ENCODE measurements at places on chromosomes 5 and 9. TPM values are rescaled to one million over a fixed set of nuclear protein-coding genes. Genes with fewer than 3 reads are reported as not detected.

PCDHA1 gene
- polyA plus RNA-seq, result not detected

ELOVL7 gene
- 0.90 TPM for polyA plus RNA-seq

CBY3 gene
- 0.64 TPM for polyA plus RNA-seq

PCDHGB2 gene
- 0.21 TPM for polyA plus RNA-seq

PCDHGA2 gene
- not detected for polyA plus RNA-seq

HABP4 gene
- 7.4 TPM for polyA plus RNA-seq
